ENCODE measurements at places on chromosomes 5 and 9. TPM values are rescaled to one million over a fixed set of nuclear protein-coding genes. Genes with fewer than 3 reads are reported as not detected.

NIPBL gene
- 78.5 TPM for total RNA-seq

DNA sequence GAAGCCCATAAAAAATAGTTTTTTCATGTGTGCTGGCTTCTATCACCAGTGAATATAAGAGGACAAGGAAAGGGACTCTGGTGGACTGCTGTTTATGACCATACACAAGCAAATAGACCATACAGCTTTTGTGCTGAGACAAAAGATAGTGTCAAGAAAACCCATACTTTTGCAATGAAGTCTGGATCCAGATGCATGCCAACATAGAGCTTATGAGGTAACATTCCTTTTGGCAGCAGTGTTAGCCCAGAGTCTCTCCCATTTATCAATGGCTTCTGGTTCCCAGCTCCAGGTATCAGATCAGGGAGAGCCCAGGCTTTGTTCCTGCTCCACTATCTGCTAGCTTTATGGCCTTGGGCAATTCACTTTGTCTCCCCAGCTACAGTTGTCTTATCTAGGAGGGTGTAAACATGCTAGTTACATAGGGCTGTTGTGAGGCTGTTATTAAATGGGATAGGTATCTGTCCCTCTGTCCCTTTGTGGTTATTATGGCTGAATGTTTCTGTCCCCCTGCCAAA lies 55.6 kb downstream of the CCDC192 start:
- no peak for DNase-seq

LRRC19 gene
- 2.9 TPM for total RNA-seq

DNA sequence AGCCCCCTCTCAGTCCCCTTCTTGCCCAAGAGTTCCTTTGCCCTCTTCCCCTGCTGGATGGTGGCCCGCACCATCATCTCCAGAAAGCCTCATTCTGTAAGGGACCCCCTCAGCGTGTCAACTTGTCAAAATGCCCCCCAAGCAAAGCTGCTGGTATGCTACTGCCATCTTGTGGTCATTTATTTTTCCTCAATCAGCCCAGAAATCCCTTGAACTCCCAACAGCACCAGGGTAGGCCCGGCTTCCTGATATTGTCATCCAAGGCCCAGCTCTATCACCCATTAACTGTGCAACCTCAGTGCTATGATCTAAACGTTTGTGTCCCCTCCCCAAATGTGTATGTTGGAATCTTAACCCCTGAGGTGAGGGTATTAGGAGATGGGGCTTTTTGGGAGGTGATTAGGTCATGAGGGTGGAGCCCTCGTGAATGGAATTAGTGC lies 53.2 kb upstream of the FBXW11 start:
- DNase-seq = no peak

GPX8 gene
- total RNA-seq = 135 TPM

BTNL3 gene
- not detected for total RNA-seq

- DNase-seq = no peak
Observed at GRCh38 chr5:175654807-175655206, 3.1 kb upstream of the HRH2 start.

- peak; percentile 30 for DNase-seq
Observed at GRCh38 chr9:104860263-104860662, 67.7 kb downstream of the ABCA1 start.

- no peak for DNase-seq
Observed at GRCh38 chr5:175035882-175036533, 311.6 kb downstream of the MSX2 start.

FAM81B gene
- 1.7 TPM for total RNA-seq

GRCh38 chr9:86764221-86764624 lies 183.1 kb downstream of the GAS1 start:
- peak; percentile 61 for DNase-seq

ADAMTS2 gene
- 152 TPM for total RNA-seq

Data from umbilical cord (tissue), 2 donors.